T-helper 1 cell (primary cell): ENCODE measurements at places on chromosomes 4 and X.

DNA sequence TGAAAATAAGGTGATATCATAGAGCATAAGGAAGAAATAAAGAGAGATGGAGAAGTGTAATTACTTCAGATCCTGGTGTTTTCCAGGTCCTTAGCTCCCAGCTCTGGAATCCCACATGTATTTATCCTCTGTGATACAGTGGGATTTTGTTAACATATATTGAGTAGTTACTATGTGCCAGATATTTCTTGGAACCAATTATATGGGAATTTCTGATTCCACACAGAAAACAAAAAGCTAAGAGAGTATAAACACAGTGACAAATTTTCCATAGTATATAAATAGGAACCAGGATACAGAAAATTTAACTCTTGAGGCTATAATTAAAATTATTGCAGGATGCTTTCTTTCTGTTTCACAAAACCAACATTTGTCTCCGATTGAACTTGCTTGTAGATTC lies 1067.5 kb downstream of the PCDH7 start:
- no peak for DNase-seq

DNA sequence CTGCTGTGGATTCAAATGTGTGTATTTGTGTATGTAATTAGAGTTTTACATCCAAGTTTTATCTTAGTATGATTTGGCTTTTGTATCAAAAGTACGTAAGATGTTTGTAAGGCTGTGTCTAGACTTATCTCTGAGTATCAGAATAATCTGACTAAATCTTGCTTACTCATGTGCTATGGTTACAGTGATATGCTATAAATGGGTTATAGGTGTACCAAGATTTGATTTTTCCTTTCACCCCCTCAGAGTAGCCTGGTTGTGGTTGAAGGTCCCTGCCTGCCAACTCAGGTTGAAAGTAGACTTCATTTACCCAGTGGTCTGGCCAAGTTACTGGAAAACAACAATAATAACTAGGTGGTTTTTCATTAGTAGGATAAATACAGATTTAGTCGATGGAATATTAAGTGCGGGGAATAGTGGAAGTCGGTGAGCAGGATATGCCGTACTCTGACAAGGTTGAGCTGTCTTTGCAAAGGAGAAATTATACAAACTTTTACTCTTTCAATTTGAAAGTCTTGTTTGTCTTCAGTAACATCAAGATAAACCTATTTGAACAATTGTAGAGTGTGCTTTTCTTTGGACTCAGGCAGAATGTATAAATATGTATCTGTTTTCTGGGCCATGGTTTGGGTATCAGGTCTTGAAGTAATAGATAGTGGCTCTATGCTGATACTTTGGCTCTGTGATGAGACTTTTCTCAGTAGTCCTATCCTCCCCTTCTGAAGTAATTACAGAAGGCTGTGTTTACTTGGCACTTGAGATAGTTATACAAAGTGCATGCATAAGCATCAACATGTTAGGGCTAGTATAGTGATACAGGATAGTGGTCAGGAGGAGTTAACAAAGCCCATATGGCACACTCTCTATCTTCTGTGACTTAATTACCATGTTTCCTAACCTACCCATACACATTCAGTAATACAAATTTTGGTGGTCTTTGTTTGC lies 23.7 kb downstream of the BMP2K start:
- DNase-seq = no peak

GRCh38 chr4:127406187-127406586 lies 226.6 kb upstream of the INTU start:
- no peak for DNase-seq

- DNase-seq = no peak
Observed at GRCh38 chrX:20437683-20438082, 171.0 kb upstream of the RPS6KA3 start.

DNA sequence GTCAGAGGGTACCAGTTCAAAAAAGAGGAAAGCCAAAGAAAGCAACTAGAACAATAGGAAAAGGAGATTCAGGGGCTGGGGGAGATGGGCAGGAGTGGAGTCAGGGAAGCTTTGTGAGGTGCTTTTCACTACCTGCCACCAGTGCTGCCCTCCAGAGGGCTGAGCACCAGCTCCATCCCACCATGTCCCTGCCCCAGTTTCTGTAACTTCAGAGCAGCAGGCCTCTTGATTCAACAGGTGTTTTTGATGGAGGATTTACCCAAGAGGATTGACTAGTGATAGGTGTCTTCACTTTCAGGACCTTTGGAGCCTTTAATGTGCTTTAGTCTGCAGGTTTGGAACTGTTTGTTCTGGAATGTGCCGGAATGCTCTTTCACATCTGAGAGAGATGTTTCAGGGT lies 12.1 kb downstream of the KIT start:
- DNase-seq = no peak

- no peak for DNase-seq
Observed at GRCh38 chr4:16775411-16776154, 122.9 kb downstream of the LDB2 start.

DNA sequence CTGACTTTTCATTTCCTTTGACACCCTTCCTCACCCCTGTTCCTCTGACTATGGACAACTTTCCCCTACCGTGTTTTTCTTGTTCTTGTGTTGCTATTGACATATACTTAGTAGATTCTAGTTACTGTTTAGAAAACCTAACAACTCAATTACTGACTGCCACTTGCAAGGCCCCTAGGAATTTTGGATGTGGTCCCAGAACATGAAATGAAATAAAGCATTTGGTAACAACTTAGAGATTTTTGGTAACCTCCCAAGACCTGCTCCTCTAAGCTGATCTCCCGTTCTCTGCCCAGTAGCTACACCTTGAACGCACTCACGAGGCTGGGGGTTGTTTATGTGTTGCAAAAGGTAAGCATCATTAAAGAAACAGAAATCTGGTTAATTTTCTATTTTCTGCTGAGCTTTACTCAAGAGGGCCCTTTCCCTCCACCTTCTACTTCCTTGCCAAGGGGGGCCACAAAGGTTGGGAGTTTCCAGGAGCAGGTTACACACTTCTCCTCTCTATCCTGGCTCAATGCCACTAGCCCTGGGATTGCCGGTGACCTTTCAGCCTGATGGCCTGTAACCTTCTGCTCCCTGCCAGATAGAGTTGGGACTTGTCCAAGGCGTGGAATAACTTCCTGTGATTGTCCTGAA lies 20.5 kb downstream of the GAB3 start:
- no peak for DNase-seq

DNA sequence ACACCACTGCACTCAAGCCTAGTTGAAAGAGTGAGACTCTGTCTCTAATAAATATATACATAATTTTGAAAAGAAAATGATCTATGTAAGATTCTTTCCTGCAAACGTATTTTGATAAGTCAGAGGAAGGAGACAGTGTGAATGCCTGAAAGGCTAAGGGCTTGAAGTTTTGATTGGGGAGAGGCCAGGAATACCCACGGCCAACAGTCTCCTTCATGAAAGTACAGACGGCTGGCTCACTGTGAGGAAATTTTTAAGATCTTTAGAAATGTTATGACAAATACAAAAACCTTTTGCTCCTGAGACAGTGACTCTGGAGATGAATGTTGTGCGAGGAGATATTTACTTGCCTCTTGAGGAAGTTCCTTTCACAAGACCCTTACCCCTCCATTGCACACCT lies 111.4 kb upstream of the KLHL13 start:
- DNase-seq = no peak

GRCh38 chrX:10077425-10078188 lies 79.2 kb upstream of the CLCN4 start:
- no peak for DNase-seq

DNA sequence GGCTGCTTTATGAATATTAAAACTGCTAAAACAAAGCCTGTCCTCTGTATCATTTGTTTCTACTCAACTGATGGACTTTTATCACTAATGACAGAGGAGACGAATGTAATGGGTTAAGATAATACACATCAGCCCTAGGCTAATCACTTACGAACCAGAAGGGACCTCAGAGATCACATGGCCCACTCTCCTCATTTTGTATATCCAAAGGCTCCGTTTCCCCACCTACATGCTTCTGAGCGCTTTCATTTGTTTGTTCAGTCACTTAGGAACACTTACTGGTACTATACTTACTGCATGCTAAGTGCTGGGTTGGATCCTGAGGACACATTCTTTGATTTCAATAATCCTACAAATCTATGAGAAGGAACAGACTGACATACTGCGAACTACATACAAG lies 169.3 kb downstream of the CEP135 start:
- DNase-seq = no peak

DNA sequence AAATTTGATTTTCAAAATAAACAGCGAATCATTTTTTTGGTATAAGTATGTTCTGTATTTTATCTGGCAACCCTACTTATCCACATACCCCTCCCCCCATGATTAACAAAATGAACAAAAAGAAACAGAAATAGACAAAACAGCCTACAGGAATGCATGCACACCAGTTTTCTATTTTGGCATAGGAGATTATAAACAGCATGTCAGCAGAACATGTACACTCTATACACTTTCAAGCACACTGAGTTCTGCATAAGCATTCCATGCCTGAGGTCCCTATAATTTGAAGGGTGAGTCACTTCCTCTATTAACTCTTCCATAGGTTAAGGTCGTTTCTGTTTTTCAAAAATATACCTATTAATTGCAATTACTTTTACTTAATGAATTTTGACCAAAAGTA lies 28.0 kb upstream of the ZNF280C start:
- DNase-seq = no peak

- DNase-seq = no peak
Observed at GRCh38 chrX:30261012-30261411, 14.1 kb downstream of the MAGEB1 start.

GRCh38 chr4:41723286-41723685 lies 25.2 kb downstream of the PHOX2B start:
- DNase-seq = no peak

DNA sequence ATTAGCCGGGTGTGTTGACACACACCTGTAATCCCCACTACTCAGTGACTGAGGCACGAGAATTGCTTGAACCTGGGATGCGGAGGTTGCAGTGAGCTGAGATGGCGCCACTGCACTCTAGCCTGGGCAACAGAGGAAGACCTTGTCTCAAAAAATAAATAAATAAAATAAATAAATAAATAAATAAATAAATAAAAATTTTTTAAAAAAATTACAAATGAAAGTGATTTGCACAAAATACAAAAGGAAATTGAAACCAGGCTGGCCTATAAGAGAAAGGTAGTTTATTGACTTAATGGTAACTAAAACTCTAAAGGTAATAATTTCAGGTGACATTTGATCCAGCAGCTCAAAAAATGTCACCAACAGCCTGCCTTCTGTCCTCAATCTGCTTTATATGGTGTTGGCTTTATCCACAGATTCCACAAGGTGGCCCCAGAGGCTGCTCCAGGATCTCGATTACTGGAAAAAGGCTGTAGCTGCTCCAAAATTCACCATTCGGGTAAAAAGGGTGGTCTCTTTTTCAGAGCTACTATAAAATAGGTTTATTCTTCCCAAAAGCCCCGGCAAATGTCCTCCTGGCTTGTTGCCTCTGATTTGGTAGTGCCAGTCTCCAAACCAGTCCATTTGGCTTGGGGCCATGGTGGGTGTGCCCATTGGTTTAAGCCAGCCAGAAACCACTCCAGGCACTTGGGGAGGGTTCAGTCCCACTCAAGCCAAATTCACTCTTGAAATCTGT lies 61.4 kb upstream of the TRIM2 start:
- DNase-seq = peak; percentile 14

DNA sequence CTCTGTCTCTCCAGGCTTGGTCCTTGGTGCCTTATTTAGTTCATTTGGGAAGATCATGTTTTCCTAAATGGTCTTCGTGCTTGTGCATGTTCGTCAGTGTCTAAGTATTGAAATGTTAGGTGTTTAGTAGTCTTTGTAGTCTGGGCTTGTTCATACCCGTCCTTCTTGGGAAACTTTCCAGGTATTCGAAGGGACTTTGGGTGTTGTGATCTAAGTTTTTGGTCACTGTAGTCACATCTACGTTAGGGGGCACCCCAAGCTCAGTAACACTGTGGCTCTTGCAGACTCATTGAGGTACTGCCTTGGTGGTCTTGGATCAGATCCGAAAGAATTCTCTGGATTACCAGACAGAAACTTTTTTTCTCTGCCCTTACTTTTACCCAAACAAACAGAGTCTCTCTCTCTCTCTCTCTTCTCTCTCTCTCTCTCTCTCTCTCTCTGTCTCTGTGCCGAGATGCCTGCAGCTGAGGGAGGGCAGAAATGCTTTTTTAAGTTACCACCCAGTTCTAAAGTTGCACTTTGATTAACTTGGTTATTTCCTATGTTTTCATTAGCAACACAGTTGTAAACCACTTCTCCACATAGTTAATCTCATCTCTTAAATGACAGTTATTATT lies 67.6 kb upstream of the SLC7A3 start:
- DNase-seq = no peak

GRCh38 chr4:106930522-106930921 lies 105.6 kb downstream of the DKK2 start:
- no peak for DNase-seq

DNA sequence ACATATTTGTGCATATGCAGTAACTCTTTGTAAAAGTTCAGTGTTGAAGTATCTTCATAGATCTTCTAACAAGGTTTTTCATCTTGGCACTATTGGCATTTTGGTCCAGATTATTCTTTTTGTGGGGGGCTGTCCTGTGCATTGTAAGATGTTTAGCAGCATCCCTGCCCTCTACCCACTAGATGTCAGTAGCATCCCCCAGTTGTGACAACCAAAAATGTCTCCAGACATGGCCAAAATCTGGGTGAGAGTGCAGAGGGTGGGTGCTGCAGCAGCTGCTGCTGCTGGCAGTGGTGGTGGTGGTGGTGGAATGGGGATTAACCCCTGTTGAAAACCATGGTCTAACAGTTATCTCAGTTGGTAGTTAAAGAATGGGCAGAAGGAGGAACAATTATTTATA lies 370.0 kb downstream of the GPAT3 start:
- no peak for DNase-seq

GRCh38 chr4:155600244-155600643 lies 66.4 kb upstream of the GUCY1A1 start:
- no peak for DNase-seq

DNA sequence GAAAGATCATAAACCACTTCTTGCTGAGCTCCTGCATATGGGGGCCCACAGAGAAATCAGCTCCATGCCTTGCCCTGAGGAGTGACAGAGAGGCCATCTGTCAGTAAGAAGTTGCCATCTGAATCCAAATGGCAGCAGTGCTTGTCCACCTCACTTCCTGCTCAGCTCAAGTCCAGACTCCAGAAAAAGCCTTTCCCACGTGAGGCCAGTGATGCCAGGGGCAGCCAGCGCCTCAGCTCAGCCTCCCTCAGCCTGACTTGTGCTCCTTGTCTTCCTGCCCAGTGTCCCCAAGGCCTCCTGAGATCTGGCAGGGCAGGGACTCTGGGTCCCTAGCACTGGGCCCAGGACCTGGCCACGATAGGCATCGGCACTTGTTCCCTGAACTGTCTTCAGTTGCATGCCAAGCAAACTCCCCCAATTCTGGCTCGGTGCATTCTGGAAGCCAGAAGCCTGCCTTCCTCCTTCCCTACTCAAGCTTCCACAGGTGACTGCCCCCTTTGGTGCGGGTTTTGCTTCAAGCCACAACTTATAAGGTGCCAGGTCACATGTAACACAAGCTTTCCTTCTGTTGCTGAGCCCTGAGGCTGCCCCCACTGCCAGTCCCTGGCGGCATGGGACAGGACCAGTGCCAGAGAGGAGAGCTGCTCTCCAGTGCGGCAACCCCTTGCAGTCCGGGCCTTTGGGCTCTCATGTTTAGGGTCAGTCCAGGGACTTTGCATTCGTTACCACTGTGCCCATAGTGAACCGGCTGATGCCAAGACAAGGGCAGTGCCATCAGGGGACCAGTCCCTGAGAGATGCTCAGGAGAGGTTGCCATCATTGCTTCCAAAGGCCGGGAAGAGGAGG lies 2.2 kb downstream of the ZNF185 start:
- no peak for DNase-seq

GRCh38 chrX:40644176-40644575 lies 3.2 kb downstream of the CXorf38 start:
- DNase-seq = no peak
